ENCODE measurements at places on chromosomes 2 and 18.

DNA sequence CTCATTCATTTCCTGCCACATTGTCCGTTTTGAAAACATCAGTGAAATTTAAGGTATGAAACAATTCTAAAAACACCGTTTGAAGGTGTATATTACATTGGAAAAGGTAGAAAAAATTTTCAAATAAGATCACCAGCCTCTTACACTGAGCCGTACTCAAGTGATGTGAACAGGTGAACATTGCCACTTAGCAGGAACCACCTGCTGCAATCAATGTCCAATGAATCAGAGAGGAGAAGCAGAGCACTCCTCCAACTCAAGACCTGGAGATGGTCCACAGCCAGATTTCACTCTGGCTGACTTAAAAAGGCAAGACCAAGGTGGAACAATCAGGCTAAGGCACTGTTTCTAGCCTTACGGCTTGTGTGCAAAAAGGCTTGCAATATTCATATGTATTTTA lies 110.3 kb upstream of the TTN start:
- no peak for DNase-seq

GRCh38 chr18:49223837-49224529 lies 236.5 kb downstream of the DYM start:
- no peak for DNase-seq

DNA sequence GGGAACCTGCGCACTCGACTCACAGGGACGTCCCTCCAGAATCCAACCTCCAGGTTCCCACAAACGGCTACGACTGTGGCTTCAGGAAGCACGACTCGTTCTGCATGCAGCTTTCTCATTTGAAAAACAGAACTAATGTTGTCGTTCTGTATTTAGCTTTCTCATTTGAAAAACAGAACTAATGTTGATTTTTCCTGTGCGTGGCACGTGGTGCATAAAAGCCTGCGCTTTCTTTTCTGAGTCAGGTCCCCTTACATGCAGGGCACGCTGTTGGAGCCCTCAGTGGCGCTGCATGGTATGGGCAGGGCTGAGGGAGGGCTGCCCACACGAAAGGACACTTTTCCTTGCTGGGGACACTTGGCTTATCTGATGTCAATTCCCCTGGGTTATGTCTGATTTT lies 124.3 kb downstream of the TMEM18 start:
- no peak for DNase-seq

GRCh38 chr2:188573453-188573852 lies 281.8 kb downstream of the GULP1 start:
- DNase-seq: no peak

GRCh38 chr2:239912938-239913635 lies 112.1 kb downstream of the NDUFA10 start:
- DNase-seq: no peak

GRCh38 chr2:135913727-135914365 lies 37.6 kb upstream of the MCM6 start:
- peak; percentile 70 for DNase-seq

All from CD4-positive, alpha-beta T cell treated with Interleukin-6 for 4 hours (primary cell).